ENCODE measurements at places on chromosomes 1 and 21.

GRCh38 chr1:6497215-6497866, 5.9 kb upstream of the PLEKHG5 start:
- DNase-seq, result no peak

DNA sequence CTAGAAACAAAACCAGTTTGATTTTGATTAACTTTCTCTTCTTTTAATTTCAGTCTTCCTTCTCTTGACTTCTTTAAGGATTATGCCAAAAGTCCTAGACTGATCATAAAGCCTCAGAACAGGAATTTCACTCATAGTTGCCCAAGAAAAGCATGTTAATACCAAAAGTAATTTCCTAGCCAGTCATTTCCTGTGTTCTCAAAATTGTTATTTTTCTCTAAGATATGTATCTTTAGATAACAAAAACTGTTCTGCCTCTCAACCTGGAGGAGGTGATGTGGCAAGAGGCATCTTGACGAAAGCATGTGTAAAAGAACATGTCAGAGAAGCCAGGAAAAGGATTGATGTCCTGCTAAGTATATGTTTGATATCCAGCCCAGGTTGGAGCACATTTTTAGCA, 78.0 kb upstream of the IPO9 start:
- DNase-seq, result no peak

DNA sequence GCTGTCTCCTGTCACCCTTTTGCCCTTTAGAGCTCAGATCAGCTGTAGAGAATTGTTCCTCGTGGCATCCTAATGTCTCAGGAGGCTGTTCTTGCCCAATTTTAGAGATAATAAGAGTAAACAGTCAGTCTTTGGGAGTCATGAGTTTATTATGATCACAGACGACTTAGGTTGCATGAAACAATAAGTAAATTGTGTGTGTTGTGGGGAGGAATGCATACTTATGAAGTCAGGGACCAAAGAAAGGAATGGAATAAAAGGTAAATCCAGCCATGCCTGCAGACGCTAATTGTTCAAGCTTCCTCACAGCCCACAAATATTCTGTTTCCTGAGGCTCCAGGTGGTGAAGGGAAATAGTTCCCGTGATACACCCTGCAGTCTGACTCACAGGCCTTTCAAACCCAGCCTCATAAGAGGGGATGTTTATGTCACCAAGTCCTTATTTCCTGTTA, 897 bp downstream of the EPHX4 start:
- DNase-seq, result no peak

DNA sequence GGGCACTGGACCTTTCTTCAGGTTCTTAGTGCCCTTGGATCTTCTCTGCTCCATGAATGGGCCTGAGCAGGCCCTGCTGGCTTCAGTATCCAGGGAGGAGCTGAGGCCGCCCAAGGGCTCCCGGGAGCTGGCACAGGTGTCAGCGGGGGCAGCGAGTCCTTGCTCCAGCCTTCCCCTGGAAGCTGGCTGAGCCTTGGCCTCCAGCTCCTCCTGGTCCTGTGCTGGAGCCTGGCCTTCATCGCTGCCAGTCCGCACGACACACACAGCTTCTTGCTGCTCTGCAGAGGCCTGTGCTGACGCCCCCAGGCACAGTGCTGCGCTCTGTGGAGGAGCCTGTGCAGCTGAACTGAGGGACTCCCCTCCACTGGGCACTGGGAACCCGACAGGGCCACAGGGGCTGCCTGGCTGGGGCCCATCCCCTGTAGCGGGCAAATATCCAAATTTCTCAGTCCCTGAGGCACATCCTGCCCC, 1.7 kb downstream of the SPOCD1 start:
- no peak for DNase-seq

DNA sequence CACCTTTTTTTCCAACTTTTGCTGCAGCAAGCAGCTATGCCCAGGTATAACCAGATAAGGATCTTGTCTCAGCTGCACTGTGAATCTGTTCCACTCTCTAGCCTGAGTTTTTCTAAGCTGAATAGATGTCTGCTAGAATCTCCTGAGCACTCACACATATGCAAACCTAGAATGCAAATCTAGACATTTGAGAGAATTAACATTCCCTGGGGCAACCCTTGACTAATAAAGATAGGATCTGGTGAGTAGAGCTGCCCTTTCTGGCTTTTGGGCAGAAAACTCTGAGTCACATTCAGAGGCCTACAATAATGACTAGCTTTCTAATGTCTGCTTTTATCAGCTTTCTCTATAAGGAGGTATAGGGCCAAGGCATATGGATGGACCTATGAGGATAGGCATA, 61.4 kb upstream of the BARHL2 start:
- DNase-seq, result no peak

DNA sequence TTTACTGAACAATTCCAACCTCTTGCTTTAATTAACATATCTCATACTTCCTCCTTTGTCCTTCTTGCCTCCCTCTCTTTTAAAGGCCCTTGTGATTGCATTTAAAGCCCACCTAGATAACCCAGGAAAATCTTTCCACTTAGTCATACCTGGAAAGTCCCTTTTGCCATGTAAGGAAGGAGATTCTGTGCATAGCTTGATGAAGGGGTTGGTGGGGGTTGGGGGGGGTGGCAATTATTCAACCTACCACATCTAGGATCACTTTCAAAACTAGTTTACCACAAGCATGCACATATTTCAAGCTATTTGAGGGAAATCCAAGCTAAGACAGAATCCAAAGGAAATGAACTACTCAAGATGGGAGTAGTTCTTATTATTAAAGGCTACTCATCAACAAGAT, 249.1 kb upstream of the PTBP2 start:
- DNase-seq, result no peak

- no peak for DNase-seq
Measured at GRCh38 chr1:198880818-198881597, 242.2 kb downstream of the PTPRC start.

- DNase-seq, result no peak
Measured at GRCh38 chr1:109615879-109616278, 3.5 kb downstream of the GNAT2 start.

DNA sequence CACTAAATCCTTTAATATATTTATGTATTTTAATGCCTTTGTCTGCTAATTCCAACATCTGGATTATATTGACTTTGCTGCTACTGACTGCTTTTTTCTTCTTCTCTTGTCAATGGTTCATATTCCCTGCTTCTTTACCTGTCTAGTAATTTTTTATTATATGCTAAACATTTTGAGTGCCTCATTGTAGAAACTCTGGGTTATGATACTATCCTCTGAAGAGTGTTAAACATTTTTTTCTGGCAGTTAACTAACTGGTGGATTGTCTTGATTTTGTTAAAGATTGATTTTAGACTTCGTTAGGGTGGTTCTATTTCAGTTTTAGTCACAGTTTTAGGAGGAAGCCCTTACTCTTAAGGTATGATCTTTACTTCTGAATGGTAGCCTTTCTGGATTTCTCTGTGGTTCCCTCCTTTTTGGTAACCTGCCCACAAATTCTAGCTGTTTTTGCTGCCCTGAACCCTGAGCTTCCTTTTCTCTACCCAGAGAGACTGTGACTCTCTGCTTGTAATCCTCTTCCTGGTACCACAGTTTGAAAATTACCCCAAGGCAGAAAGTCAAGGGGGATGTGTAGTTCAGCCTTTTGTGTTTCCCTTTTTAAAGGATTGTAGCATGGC, 81.9 kb downstream of the DHRS3 start:
- no peak for DNase-seq

DNA sequence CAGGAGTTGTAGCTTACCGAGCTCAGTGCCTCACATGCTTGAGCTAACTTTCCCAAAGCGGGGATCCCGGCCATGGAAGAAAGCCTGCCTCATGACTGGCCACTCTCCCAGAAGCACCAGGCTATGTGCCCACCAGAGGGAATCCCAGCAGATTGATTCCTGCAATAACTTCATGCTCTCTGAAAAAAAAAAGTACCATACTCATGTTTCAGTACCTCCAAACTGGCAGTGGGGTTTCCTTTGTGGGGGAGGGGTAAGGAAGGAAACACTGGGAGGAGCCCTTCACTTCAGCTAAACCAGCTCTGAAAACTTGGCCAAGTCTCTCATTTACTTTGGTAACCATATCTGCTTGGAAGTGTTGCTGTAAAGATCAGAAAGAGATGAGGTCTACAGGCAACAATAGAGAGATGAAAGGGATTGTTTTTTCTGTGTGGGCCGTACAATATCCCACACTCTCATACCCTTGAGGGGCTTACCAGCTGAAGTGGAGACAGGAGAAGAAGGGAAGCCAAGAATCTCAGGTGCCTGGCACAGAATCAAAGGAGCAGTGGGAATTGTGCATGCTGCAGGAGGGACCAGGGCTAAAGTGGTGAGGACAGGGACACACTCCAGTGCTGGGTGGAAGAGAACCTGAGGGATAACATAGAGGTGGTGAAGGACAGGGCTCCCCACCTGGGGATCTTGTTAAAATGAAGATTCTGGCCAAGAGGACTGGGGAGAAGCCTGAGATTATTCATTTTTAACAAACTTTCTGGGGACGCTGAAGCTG, 42.4 kb upstream of the TACSTD2 start:
- DNase-seq, result no peak

DNA sequence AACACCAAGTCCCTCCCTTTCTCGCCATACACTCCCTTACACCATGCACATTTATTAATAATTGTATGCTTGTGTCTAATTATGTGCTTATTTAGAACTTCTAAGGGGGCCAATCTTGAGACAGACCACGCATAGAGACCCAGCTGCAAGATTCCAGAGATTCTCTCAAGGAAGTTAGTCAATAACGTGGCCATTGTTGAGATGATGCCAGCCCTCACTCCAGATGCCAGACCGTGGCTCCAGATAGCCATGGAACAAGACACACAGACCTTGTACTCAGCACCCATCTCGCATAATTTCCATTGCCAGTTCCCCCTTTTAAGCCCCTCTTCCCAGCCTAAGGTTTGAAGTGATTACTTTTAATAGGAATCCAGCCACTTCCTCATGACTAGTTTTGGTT, 62.4 kb downstream of the DIRAS3 start:
- DNase-seq, result no peak

GRCh38 chr1:36085126-36085525, 1.2 kb downstream of the TEKT2 start:
- no peak for DNase-seq

DNA sequence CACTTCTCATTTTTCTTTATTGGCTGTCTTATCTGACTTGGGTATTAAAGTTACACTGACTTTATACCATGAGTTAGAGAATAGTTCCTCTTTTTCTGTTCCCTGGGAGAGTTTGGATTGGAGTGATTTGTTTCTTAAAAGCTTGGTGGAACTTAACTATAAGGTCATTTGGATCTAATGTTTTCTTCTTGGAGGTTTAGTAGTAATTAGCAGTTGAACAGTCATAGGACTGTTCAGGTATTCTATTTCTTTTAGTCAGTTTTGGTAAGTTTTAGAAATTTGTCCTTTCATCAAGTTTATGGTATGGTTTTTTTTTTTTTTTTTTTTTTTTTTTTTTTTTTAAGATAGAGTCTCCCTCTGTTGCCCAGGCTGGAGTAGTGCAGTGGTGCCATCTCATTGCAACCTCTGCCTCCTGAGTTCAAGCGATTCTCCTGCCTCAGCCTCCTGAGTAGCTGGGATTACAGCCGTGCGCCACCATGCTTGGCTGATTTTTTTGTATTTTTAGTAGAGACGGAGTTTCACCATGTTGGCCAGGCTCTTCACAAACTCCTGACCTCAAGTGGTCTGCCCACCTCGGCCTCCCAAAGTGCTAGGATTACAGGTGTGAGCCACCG, 6.3 kb downstream of the TTC3 start:
- DNase-seq, result no peak

DNA sequence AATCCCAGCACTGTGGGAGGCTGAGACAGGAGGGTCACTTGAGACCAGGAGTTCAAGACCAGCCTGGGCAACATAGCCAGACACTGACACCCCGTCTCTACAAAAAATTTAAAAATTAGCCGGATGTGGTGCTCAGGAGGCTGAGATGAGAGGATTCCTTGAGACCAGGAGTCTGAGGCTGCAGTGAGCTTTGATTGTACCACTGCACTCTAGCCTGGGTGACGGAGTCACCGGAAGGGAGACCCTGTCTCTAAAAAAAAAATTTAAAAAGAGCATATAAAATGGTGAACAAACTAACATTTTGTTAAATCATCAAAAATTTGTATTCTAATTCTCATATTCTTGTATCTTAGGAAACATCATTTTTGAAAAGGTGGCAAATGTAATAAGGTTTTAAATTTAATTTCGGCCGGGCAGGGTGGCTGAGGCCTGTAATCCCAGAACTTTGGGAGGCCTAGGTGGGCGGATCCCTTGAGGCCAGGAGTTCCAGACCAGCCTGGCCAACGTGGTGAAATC, 27.1 kb downstream of the MAB21L3 start:
- no peak for DNase-seq

- no peak for DNase-seq
Measured at GRCh38 chr1:44225761-44226160, 12.5 kb downstream of the DMAP1 start.

GRCh38 chr1:74733604-74734484, 892 bp downstream of the TYW3 start:
- no peak for DNase-seq

- no peak for DNase-seq
Measured at GRCh38 chr1:89844860-89845259, 24.0 kb downstream of the LRRC8D start.

DNA sequence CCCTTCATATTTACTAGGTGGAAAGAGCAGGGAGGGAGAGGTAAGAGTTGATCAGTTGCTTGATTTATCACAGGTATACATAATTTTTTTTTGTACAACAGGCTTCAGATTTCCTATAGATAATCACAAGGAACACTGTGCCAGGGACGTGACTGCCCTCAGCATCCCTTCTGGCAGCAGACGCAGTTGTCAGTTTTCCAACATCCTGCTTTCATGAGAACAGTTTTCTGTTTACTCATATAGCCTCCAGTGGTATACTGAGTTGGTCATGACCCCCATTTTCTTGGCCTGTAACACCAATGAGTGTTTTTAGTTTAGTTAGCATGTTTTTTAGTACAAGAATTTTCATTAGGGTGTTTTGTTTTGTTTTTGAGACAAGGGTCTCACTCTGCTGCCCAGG, 37.9 kb upstream of the PTPRF start:
- DNase-seq, result no peak

DNA sequence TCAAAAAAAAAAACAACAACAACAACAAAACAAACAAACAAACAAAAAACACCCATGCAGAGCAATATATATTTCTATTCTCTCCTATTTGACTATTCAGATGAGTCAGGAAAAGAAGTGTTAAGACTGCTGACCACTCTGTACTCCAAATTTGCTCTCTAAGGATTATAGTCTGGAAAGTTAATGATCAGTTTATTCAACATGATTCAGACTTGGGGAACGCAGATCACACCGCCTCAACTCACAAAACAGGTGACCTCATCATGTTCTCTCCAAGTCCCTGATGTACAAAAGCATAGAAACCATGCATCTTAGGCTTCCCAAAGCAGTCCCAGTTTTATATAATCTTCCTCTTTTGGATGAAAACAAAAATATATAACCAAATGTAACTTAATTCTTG, 51.9 kb upstream of the PRRC2C start:
- no peak for DNase-seq

DNA sequence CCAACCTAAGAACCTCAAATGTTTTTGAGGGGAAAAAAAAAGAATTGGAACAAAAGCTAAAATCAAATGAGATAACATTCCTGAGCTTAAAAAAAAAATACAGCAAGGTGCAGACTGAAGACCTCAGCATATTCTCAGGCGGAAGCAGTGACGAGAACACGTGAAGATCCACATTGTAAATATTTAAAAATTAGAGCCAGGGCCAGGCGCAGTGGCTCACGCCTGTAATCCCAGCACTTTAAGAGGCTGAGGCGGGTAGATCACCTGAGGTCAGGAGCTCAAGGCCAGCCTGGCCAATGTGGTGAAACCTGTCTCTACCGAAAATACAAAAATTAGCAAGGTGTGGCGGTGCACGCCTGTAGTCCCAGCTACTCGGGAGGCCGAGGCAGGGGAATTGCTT, 15.7 kb downstream of the TFB2M start:
- no peak for DNase-seq
